GF-D8 (cell line): ENCODE measurements at places on chromosomes 1 and 21.

- DNase-seq, result no peak
These were observed 6.5 kb upstream of the ATP1A2 start for GRCh38 chr1:160108888-160109662.

- no peak for DNase-seq
These were observed 183.4 kb downstream of the TNFSF18 start for GRCh38 chr1:172867216-172867818.

DNA sequence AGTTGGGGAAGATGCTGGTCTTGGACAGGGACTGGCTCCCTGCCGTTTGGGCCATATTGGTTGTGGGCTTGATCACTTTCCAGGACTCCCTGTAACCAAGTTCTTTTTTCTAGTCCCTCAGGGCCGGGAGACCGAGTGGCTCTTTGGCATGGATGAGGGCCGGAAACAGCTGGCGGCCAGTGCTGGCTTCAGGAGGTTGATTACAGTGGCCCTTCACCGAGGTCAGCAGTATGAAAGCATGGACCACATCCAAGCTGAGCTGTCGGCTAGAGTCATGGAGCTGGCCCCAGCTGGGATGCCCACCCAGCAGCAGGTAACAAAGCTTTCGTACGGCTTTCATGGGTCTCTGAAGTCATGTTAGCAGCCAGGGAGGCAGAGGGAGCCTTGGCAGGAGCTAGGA, 4.3 kb downstream of the METTL13 start:
- no peak for DNase-seq

DNA sequence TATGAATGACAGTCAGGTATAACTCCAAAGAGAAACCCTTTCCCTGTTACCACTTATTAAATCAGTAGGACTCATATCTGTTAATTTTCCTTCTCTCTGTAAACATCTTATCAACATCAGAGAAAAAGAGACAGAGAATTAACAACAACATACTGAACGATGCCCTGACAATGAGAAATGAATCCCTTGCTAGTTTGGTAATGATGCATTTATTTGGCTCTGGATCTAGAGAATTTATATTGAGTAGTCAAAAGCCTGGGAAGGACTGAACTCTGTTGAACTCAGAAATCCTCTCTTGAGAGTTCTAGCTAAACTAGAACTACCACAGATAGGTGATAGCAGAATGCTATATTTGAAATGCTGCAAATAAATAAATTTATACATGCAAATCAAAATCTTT, 325.6 kb downstream of the DISC1 start:
- DNase-seq, result no peak

DNA sequence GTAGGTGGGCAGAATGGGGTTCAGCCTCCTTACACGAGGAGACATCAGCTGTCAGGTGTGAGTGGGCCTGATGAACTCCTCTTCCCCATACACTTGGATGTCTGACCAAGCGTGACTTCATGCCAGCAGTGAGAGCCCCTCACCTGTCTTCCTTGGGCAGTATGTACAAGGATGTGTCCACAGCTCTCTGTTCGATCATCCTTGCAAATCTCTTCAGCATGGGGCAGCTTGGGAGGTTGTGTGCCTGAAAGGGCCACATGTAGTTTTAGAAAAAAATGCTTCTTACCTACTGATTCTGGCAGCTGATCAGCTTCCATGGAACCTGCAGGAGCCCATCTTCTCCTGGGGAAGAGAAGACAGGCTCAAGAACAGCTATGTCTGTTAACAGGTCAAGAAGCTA, 18.0 kb downstream of the ACP6 start:
- no peak for DNase-seq

GRCh38 chr1:186841599-186841998, 12.8 kb downstream of the PLA2G4A start:
- no peak for DNase-seq

- no peak for DNase-seq
These were observed 105.3 kb upstream of the TENT5C start for GRCh38 chr1:117500584-117500983.

DNA sequence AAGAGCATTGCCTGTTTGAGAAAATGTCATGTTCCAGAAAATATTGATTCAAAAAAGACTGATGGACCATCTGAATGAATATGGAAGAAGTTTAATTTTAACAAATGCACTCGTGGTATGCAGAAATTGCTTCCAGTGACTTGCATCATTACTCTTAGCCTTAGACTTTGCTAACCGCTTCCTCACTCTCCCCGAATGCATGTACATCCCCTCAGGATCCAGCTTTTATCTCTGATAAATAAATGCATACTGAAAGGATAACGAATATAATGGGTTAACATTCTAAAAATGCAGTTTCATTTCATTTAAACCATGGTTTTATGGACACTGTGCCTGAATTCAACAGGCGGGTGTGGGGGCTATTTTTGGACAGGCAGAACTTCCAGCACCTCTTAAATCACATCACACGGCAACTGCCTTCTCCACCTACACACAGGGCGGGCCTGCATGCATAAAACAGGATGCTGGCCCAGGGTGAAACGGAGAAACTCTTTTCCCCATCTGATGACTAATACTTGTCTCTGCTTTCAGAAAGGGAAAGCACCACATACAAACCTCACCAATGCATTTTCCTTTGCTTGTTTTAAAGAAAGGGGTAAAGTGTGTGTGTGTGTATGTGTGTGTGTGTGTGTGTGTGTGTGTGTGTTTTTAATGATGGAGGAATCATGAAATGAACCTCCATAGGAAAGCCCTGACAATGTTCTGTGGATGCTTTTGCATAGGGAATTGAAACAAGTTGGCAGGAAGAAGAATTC, 48.7 kb downstream of the SPAG17 start:
- no peak for DNase-seq

DNA sequence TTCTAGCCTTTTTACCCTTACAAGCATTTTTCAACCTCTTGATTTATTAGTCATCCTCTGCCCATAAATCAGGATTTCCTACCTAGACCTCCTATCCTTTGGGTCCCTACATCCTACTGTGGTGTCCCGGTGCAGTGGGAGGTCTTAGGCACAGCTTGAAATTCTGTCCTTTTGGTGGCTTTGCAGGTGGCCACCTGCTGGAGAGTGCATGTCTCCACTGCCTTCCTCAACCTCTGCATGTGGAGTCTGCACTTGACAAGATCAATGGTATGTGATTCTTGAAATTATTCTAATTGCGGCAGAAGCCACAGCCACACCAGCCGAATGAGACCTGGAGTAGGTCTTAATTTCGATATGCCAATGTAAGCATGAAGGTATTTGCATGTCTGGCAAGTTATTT, 11.4 kb upstream of the KCNA3 start:
- DNase-seq, result no peak

- DNase-seq, result peak; percentile 66
These were observed 1178.6 kb downstream of the MRPL39 start for GRCh38 chr21:24428591-24429199.
